ENCODE measurements at places on chromosomes 6 and 20.

- DNase-seq, result no peak
These were observed 1.7 kb downstream of the APMAP start for GRCh38 chr20:24990810-24991252.

DNA sequence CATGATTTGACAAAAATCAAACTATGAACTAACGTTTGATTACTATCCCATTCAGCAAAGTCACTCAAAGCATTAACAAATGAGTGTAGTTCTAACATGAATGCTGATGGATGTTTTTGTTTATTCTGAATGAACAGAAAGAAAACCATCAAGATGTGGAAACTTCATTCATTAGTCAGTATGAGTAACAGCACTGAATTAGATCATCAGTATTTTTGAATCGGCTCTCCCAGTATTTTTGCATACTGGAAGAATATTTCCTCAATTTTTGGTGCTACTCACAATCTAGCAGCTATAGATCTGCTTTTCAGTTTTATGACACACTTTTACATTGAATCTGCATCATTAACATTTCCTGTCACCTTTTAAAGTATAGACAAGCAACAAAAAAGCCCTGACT lies 63.8 kb upstream of the CD83 start:
- no peak for DNase-seq

DNA sequence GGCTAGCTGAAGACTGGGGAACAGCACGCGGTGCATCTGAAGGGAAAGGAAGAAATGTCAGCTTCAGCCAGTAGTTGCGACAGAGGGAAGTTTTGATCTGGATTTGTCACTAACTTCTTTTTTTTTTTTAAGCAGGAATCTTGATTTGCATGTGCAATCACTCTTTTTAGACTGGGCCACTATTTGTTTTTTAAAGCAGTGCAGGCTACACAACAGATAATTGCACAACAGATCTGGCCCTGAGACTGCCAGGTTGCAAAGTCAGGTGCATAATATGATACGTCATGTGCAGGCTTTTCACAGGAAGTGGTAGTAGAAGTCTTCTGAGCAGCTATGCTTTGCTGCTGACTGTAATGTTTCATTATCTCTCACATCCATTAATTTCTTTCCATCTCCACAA lies 13.5 kb downstream of the PFDN4 start:
- DNase-seq, result no peak

- DNase-seq, result no peak
These were observed 21.9 kb upstream of the TULP1 start for GRCh38 chr6:35534407-35535170.

- no peak for DNase-seq
These were observed 403.4 kb downstream of the GJA1 start for GRCh38 chr6:121838842-121839241.

- DNase-seq, result no peak
These were observed at the start of gene PTPRT for GRCh38 chr20:43189554-43190331. Gene PTPRT (minus strand): TSS chr20:43189906. CDS start chr20:43189733, 173 bp downstream.

GRCh38 chr6:13916230-13916944 lies 8.4 kb upstream of the RNF182 start:
- no peak for DNase-seq

GRCh38 chr20:35299780-35300179 lies 7.6 kb upstream of the FAM83C start:
- no peak for DNase-seq
